ENCODE measurements at places on chromosomes 1 and 21. TPM values are rescaled to one million over a fixed set of nuclear protein-coding genes. Genes with fewer than 3 reads are reported as not detected.

RIPPLY3 gene
- not detected for total RNA-seq

TESK2 gene
- total RNA-seq = 5.0 TPM

SH3BGR gene
- total RNA-seq = 4.8 TPM

DNA sequence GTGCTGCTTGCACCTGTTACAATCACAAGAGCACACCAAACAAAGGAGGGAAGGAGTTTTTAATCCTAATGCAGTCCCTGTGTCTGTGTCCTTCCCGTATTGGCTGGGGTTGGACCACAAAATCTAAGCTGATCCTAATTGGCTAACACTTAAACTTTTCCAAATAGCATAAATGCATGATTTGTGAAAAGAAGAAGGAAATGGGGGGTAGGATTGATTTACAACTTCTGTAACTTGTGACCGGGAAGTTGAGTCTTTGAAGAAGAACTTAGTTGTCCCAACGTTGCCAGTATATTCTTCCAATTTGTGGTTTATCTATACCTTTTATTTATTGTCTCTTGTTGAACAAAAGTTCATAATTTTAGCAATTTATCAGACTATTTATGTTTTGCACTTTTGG, 11.8 kb upstream of the IPP start:
- H3K27me3 ChIP-seq = no peaks in the 10 kb centered on the region
- H3K4me1 ChIP-seq = no peaks in the 10 kb centered on the region
- DNase-seq = no peak
- H3K36me3 ChIP-seq = no peaks in the 10 kb centered on the region
- H3K4me3 ChIP-seq = no peak overlapping the region

GRCh38 chr1:200991097-200991614, 32.4 kb downstream of the KIF21B start:
- H3K36me3 ChIP-seq = no peaks in the 10 kb centered on the region
- H3K4me3 ChIP-seq = no peak overlapping the region
- no peaks in the 10 kb centered on the region for H3K4me1 ChIP-seq

- H3K36me3 ChIP-seq = no peaks in the 10 kb centered on the region
- H3K27ac ChIP-seq = no peak overlapping the region
- peaks cover 31% of the 10 kb centered on the region for H3K4me1 ChIP-seq
- H3K27me3 ChIP-seq = no peaks in the 10 kb centered on the region
- DNase-seq = no peak
- H3K4me3 ChIP-seq = no peak overlapping the region
Observed at GRCh38 chr21:31733551-31734149, 1.7 kb upstream of the SCAF4 start.

- H3K4me3 ChIP-seq = no peak overlapping the region
- H3K4me1 ChIP-seq = no peaks in the 10 kb centered on the region
- DNase-seq = no peak
- H3K27me3 ChIP-seq = no peaks in the 10 kb centered on the region
- H3K27ac ChIP-seq = no peak overlapping the region
Observed at GRCh38 chr1:199522936-199523335, 504.6 kb upstream of the NR5A2 start.

DNA sequence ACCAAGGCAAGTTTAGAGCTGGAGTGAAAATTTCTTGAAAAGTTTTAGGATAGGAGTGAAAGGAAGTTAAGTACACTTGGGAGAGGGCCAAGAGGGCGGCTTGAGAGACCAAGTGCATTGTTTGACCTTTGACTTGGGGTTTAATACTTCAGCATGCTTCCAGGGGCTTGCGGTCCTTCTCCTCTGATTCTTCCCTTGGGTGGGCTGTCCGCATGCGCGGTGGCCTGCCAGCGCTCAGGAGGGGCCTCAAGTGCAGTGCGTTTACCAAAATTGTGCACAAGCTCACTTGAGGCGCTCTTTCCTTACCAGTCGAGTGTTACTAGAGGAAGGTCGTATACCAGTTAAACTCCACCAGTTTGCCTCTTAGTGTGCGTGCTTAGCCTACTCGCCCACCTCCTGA, 91.3 kb upstream of the LYST start:
- H3K4me1 ChIP-seq = peaks cover 7% of the 10 kb centered on the region
- DNase-seq = no peak
- H3K27ac ChIP-seq = no peak overlapping the region
- no peaks in the 10 kb centered on the region for H3K36me3 ChIP-seq
- H3K4me3 ChIP-seq = no peak overlapping the region
- H3K27me3 ChIP-seq = no peaks in the 10 kb centered on the region

- no peak for DNase-seq
- no peak overlapping the region for H3K4me3 ChIP-seq
- H3K27me3 ChIP-seq = no peaks in the 10 kb centered on the region
- peaks cover 4% of the 10 kb centered on the region for H3K4me1 ChIP-seq
Observed at GRCh38 chr21:34726627-34727337, 58.0 kb downstream of the CLIC6 start.
